Stimulated activated CD8-positive, alpha-beta memory T cell treated with anti-CD3 and anti-CD28 coated beads, Interleukin-4, amount 100 ng/mL, for 4 hours (primary cell): ENCODE measurements at places on chromosomes 2 and 18.
A peak's percentile ranks its signal among the peaks of the same experiment; 100 is the strongest.

GRCh38 chr2:137369106-137369505 is 595.2 kb upstream of the HNMT start:
- DNase-seq, result no peak

DNA sequence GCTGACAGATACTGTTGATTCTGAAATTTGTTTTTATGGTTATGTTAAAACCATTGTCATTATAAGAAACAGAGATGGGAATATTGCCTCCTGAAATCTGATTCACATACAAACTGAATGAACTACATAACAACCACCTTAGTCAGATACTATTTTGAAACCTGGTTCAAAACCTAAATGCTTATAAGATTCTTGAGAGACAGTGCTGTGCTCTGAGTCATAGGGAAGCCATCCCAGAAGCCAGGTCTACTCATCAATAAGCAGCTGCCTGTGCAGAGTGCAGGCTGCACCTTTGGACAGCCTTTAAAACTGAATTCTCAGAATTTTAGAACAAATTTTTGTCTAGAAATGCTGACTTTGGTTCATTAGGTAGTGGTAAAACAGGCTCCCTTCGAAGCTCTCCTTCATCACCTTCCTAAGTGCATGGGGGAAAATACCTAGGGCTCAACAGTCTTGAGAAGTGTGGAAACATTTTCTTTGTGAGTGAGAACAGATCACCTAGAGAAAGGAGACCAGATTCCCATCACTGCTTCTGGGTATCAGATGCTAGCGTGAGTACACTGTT is at the start of gene SERPINB7:
TSS of gene SERPINB7 (plus strand) at position 253 of the 565 bp plus-strand sequence. CDS start 6,955 bp downstream, outside the sequence.
- DNase-seq, result no peak

- no peak for DNase-seq
Measured at GRCh38 chr2:162073888-162074631, at the start of gene DPP4. DPP4 (minus strand) TSS chr2:162074215; CDS start chr2:162073981, 234 bp downstream.

- DNase-seq, result no peak
Measured at GRCh38 chr18:57122936-57123510, 23.9 kb upstream of the BOD1L2 start.

DNA sequence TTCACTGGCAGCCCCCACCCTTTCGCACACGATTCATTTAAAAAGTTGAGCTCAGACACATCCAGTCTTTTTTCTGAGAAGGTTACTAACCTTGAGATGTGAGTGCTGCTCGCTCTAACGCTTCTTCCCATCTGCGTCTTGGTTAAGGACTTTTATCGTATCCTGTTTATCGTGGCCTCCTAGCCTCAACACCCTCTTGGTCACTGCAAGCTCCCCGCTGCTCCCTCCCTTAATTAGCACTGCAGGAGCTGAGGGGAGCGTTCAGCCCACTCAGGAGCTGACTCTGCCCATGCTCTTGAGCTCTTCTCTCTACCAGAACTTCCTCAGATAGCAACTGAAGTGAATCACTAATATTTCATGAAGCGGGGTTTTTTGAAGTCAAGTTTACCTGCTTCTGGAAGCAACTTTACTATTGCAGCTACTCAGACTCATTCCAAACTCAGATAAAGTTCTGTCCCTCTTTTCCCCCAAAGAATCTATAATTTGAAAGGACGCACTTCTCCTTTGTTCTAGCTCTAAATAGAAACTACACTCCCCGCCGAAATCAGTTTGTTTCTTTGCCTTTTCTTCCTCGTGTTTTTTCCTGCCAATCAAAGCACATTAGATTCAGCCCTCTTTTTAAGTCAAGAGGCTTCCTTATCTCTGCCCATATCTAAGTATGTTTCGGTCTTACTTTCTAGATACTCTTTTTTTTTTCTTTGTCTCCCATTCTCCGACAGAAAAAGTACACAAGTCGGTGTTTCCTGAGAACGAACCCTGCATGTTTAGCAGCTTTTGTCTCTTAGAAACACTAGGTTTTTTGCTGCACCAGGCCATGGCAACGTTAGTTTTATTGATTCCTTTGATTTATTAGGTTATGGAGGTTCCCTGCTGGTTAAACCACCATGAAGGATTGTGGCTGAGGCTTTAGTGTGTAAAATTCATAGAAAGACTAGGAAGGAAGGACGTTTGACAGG is 9.3 kb upstream of the CD226 start:
- no peak for DNase-seq

DNA sequence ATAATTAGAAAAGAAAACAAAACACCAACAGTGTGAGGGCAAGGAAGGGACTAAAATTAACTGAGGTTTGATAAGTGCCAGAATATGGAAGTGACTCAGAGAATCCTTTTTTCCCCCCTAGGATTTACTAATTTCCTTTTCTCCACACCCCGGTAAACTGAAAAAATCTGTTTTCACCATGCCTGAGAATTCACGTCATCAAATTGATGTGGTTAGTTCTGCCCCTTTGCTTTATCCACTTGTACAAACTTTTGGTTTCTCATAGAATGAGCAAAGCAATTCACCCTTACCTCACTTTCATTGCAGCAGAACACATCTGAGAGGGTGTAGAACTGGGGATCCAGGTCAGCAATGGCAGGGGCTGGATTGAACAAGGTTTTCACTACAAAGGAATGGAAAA is 57.8 kb downstream of the RBKS start:
- DNase-seq, result no peak

- DNase-seq, result no peak
Measured at GRCh38 chr2:119478188-119478977, 45.9 kb downstream of the SCTR start.

DNA sequence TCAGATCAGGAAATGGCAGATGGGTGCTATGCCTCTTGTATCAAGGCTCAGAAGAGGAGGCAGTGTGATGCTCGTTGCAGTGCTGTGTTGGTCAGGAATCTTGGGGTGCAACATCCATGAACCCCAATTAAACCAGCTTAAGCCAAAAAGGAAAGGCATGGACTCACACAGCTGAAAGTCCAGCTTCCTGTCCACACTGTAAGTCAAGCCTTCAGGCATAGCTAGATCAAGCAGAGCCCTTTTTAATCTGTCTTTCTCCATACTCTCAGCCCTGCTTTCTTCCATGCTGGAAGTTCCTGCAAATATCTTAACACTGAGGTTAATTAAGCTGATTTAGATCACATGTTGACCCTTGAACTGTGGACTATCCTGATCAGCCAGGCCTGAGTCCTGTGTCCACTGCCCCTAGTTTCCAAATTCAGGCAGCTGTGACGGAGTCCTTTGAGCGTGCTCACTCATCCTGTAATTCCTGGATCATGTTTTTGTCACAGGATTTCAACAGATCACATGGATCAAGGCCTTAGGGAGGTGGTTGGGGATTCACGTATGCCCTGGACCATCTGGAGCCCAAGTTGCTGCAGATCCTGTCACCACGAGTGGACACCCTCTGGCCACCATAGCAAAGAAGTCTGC is 4.5 kb upstream of the C2orf74 start:
- DNase-seq, result no peak

- peak; percentile 72 for DNase-seq
Measured at GRCh38 chr18:8608795-8609658, at the start of gene RAB12. RAB12 (plus strand) TSS chr18:8609437; CDS start chr18:8609440, 3 bp downstream.

DNA sequence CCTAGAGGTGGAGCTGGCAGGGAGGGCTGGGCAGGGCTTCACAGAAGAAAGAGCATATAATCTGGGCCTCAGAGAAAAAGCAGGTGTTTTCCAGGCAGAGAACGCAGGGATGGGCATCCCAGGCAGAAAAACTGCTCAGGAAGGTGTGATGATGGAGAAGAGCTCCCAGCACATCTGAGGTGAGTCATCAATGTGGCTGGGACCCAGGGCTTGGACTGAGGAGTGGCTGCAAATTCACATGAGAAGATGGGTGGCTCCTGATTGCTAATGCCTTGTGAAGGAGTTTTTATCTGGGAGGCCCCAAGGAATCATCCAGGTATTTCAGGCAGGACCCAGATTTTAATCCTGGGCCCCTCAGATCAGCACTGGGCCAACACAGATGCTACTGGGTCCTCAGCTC is 10.2 kb downstream of the IL1F10 start:
- no peak for DNase-seq
